ENCODE measurements at places on chromosomes 7 and 10. TPM values are rescaled to one million over a fixed set of nuclear protein-coding genes. Genes with fewer than 3 reads are reported as not detected.

Gene CAV2
- 99.9 TPM for total RNA-seq

- DNase-seq: no peak
- H3K4me1 ChIP-seq: no peaks in the 10 kb centered on the region
- no peak overlapping the region for H3K4me3 ChIP-seq
- H3K27me3 ChIP-seq: no peaks in the 10 kb centered on the region
- peaks cover 7% of the 10 kb centered on the region for H3K36me3 ChIP-seq
- H3K27ac ChIP-seq: no peak overlapping the region
These were observed 22.3 kb downstream of the ACADSB start for GRCh38 chr10:123031124-123031523.

- H3K4me1 ChIP-seq: no peaks in the 10 kb centered on the region
- no peak for DNase-seq
- no peak overlapping the region for H3K4me3 ChIP-seq
- peaks cover 4% of the 10 kb centered on the region for H3K36me3 ChIP-seq
- H3K27ac ChIP-seq: no peak overlapping the region
- H3K27me3 ChIP-seq: no peaks in the 10 kb centered on the region
These were observed 72.0 kb downstream of the SCRN1 start for GRCh38 chr7:29917641-29918040.

Gene ZPBP
- total RNA-seq: not detected

Gene BLNK
- total RNA-seq: 9.7 TPM
